Mesendoderm (in vitro differentiated cells): ENCODE measurements at places on chromosomes 2 and 18.
A peak's percentile ranks its signal among the peaks of the same experiment; 100 is the strongest.

DNA sequence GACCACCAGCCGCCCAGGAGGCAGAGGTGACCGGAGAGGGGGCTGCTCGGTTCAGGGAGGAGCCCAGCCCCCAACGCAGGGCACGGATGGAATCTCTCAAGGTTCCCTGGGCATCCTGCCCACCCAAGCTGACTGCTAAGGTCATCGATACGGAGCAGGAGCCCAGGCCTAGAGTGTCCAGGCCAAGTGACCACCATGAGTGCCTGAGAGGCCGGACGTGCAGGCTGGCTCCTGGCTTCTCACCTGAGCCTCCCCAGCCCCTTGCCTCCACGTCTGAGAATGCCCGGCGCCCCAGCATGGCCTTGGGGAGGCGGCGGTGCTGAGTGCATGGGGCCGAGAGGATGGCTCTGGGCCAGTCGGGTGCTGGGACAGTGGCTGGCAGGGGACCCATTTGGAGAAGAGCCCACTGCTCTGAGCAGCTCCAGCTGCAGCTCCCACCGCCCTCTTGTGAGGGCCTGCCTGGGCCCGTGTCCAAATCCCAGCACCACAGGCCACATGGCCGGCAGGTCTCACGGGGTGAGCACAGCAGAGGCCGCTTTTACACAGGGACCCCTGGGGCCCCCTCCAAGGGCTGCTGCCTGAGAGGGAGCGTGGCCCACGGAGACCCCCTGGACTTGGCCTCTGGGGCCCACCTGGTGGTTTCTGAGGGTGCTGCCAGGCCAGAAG lies 102.8 kb upstream of the CTDP1 start:
- no peak for DNase-seq

DNA sequence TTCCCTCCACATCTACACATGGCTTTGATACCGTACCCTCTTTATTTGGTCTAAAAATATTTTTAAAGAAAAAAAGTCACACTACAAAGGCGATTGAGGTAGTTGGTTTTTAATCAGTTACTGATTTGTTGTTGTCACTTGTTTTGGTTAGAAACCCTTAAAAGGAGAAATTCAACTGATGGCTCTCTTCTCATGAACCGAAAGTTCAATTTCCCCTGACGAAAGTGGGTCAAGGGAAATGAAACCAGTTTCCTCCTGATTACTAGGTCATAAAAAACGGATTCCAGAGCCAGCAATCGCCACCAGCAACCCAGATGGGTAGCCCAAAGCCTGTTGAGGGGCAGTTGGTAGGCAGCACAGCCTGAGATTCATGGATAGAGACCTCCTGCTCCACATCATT lies 63.2 kb downstream of the DLGAP1 start:
- DNase-seq = no peak

GRCh38 chr2:41736105-41736567 lies 311.7 kb upstream of the PKDCC start:
- no peak for DNase-seq

DNA sequence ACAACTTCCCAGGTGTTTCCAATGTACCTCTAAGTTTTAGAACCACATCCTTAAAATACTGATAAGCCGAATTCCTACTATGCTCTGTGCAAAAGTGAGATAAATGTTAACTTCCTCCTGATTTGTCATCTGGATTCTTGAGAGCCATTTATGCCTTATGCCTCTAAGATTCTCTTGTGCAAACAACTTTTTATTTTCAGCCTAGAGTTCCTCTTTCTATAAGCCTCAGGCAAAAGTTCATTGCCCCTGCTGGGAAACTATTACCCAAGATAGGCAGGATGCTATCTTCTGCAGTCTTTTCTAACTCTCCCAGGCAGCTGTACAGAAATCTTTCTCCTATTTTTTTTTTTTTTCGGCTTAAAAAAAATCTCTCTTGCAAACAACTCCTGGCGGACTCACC lies 216.1 kb downstream of the KCNJ3 start:
- DNase-seq = no peak

DNA sequence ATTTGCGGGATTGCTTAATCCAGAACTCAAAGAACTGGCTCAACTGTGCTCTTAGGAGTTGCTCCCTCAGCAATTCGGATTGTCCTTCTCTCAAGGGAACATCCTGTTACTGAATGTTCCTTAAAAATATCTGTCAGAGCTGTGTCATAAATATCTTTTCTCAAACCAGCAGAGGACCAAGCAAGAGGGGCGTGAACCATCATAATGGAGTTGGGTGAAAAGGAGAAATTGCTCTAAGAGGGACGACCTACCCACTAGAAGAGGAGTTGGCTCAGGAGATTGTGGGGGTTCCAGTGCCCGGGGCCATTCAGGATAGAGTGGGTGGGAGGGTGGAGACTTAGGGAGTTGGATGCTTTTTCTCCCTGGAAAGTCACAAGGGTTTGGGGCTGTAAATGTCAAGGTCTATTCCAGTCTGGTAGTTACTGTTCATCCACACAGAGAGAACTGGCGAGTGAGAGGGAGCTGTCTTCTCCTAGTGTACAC lies 59.5 kb downstream of the MERTK start:
- DNase-seq = no peak

DNA sequence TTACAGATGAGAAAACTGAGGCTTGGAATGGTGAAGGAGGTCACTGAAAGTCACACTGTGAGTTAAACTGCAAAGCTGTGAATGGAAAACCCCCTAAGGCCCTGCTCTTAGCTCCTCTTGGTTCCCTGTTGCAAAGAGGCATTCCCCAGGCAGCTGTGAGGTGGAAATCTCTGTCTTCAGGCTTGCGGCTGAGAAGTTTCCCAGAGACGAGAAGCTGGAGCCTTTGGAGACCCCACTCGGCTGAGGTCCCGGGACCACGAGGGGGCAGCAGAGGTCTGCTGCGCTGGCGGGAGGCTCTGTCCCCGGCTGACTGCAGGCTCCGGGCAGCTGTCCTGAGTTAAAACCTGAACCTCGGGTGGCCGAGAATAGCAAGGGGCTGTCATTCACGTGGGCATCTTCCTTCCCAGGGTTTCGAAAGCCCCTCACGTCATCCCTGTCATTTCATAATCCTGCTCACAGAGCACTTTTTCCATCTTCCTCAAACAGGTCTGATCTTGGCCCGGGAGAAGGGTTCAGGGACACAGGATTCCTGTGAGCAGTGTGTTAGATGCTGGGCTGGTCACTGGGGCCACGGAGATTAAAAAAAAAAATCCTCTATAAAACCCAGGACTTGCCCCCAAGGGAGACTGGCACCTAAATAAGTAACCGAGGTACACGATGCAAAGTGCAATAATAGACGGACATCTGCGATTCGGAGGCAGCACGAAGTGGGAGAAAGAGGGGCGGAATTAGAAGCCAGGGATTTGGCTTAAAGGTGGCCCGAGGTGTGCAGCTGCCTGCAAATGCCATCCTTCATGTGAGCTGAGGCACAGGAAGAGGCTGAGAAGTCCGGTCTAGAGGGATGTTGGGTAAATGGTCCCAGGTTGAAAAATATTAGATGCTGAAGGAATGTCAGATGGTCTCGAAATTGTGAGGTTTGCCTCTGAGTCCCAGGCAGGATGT lies 24.6 kb upstream of the ATOH8 start:
- DNase-seq = peak; percentile 84
